ENCODE measurements at places on chromosomes 4 and X. TPM values are rescaled to one million over a fixed set of nuclear protein-coding genes. Genes with fewer than 3 reads are reported as not detected.

- no peaks in the 10 kb centered on the region for H3K4me1 ChIP-seq
- no peaks in the 10 kb centered on the region for H3K36me3 ChIP-seq
- no peak overlapping the region for H3K27ac ChIP-seq
- no peak overlapping the region for H3K4me3 ChIP-seq
- H3K27me3 ChIP-seq: peaks cover 11% of the 10 kb centered on the region
- DNase-seq: no peak
Observed at GRCh38 chr4:108926061-108926460, 163.2 kb upstream of the ETNPPL start.

DNA sequence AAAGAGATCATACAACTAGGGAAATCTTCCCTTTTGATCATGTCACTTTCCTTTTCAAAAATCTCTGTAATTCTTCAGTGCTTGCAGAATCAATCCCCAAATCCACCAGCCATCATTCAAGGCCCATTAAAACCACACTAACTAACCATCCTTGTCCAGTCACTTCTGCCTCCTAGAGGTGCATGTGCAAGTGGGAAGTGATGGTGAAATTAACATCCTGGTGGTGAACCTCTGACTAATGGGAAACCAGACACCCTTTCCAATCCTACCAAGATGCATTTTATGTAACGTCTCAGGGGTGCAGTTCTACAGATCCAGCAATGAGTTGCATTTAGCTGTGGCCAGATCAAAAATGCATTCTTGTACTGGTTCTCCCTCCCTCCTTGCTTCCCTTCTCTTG lies 341.8 kb downstream of the RAPGEF2 start:
- H3K4me1 ChIP-seq: no peaks in the 10 kb centered on the region
- no peaks in the 10 kb centered on the region for H3K36me3 ChIP-seq
- H3K27ac ChIP-seq: no peak overlapping the region
- no peak for DNase-seq
- no peak overlapping the region for H3K4me3 ChIP-seq
- H3K27me3 ChIP-seq: peaks cover 24% of the 10 kb centered on the region

DNA sequence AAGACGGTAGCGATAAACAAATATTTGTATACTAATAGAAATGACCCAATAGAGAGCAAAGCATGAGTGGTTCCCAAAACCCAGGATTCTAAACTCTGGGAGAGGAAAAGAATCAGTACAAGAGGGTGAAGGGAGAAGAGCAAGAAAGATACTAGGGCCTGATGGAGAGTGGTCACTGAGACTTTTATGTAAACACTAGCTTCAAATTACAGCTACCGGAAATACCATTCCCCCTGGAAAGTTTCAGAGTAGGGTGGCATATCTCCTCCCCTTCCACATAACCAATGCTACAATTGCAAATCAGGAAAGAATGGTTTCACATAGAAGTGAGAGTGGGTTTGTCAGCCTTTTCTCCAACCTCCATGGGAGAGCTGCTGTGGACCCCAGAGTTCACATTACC lies 77.1 kb downstream of the EIF4E start:
- H3K27ac ChIP-seq: no peak overlapping the region
- peaks cover 1% of the 10 kb centered on the region for H3K36me3 ChIP-seq
- DNase-seq: no peak
- H3K27me3 ChIP-seq: peaks cover 27% of the 10 kb centered on the region
- no peak overlapping the region for H3K4me3 ChIP-seq

Gene NXF2
- total RNA-seq: not detected

DNA sequence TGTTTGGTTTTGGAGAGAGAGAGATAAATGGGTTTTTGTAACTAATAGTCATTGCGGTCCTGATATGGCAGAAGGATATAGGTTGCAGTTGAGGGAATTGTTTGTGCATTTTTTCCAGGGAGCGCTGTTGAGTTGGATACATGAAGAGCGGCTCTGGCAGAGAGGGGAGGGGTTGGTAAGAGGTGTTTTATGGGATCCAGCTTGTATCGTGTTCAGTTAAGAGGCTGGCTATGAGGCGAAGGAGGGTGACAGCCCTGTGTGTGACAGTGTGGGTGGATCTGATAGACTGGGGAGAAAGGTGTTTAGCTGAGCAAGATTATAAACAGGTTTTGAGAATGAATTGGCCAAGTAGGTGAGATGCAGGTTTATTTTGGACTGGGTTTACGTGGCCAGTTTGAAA lies 1.5 kb downstream of the SPANXN4 start:
- no peak overlapping the region for H3K4me3 ChIP-seq
- no peak for DNase-seq
- H3K36me3 ChIP-seq: no peaks in the 10 kb centered on the region
